ENCODE measurements at places on chromosomes 5 and 9.

DNA sequence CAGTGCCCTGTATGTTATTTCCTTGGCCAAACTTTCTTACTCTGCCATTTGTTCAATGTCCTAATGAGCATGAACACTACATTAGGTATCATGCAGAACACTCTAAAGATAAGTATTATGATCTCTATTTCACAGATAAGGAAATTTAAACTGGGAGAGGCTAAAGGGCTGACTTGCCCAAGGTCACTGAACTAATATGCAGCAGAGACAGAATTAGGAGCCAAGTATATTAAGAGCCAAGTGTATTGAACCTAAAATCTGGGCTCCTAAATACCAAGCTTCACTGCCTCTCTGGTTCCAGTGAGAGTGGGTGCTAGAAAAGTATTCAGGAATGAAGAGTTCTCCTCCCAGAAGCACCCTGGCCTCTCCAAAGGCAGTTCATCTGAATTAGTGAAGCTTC is 13.5 kb downstream of the NR4A3 start:
- no peak for DNase-seq

DNA sequence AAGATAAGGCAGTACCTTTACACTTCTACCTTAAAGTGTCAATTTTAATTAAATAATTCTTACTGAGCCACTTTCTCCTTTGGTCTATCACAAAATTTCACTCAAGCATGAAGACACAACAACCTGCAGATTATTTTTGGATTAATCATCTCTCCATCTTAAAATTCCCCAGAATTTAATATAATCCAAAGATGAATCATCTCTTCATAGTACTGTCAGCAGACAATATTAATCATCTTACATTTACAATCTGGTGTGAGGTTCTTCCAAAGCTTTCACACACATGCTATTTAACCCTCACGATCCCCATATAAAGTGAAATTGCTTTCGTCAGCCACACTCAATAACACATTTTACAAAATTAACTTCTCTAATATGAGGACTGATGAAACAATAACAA is 43.0 kb downstream of the LHFPL2 start:
- no peak for DNase-seq

DNA sequence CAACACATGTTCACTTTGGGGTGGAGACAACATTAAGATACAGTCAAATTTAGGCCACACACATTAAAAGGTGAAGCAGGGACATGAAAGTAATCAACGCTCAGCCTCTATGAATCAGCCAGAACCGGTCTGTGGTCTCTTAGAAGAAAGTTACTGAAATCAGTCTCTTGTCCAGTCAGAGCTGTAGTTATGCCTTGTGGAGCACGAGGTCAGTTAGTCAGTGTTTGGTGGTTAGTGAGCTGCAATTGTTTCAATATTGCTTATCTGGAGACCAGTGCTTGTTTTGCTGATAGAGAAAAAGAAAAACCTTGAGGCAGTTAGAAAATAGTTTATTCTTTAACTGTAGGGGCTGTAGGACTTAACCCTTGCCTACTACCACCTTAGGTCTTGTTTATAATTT is 157.8 kb upstream of the RASEF start:
- DNase-seq = no peak

GRCh38 chr9:87080512-87081264 is 133.4 kb upstream of the GAS1 start:
- no peak for DNase-seq

- no peak for DNase-seq
Observed at GRCh38 chr9:128408963-128409431, 11.7 kb upstream of the CERCAM start.

- DNase-seq = no peak
Observed at GRCh38 chr5:145520335-145520734, 314.8 kb downstream of the PRELID2 start.

DNA sequence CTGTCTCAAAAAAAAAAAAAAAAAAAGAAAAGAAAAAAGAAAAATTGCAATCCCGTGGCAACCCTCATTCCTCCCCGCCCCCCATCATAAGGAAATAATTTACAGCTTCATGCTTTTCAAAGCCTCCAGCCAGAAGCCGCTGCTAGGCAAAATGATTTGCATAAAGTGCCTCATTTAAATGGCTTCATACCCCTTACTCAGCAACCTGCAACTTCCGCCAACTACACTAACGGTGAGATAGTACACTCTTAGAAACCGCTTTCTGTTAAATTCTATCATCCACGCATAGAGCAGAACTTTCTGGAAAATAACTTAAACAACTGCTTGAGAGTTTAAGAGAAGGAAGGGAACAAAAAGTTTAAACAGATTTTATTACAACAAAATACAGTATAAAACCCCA is 17.8 kb downstream of the SERINC5 start:
- DNase-seq = no peak

- no peak for DNase-seq
Observed at GRCh38 chr9:19551124-19551929, 142.5 kb downstream of the ACER2 start.

- no peak for DNase-seq
Observed at GRCh38 chr9:125106285-125106893, 36.9 kb downstream of the SCAI start.

- no peak for DNase-seq
Observed at GRCh38 chr9:133119103-133119845, 1.8 kb downstream of the RALGDS start.

GRCh38 chr9:70117835-70118319 is 74.2 kb downstream of the MAMDC2 start:
- no peak for DNase-seq

DNA sequence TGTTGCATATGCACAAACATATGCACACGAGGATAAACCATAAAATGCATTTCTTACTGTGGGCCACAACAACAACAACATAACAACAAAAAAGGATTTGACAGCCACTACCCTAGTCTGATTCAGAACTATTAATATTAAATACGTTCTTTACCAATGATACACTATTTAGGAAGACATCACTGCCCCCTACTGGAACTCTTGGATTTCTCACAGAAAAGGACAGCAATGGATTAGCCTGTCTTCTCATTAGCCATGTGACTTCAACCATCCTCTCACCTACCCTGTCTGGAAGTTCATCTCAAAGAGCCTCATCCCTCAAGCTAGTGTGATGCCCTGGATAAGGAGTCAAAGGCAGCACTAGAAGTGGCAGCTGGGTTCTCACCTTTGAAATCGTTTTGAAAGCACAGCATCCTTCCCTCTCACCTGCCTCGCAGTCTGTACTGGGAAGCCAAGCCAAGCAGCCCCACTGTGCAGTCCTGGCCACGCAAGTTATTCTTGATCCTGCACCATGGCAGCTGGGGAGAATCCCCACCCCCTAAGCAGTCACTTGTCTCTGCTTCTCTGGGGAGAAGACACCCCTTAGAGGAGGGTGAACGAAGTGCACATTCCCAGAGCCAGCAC is 64.6 kb downstream of the SH3TC2 start:
- no peak for DNase-seq

GRCh38 chr9:109295221-109296130 is 25.4 kb downstream of the EPB41L4B start:
- DNase-seq = no peak

GRCh38 chr5:72478684-72479083 is 28.5 kb downstream of the ZNF366 start:
- DNase-seq = no peak

- DNase-seq = no peak
Observed at GRCh38 chr5:111720333-111720890, 36.6 kb downstream of the NREP start.

GRCh38 chr9:110623462-110624025 is 44.0 kb upstream of the SVEP1 start:
- DNase-seq = no peak

DNA sequence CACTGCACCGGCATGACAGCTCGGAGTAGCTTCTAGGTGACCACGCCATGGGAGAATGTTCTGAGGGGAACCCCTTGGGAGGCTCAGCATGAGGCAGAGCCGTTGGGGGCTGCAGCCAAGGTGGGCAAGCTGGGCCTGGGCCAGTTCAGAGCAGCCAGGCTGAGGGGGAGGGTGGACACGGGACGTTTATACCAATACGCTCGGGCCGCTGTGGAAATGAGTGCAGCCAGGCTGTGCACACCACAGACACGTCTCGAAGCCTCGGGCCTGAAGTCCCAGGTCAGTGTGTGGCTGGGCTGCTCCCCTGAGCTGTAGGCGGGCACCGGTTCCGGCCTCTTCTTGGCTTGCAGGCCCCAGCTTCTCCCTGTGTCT is 28.9 kb upstream of the SLC12A7 start:
- DNase-seq = no peak

DNA sequence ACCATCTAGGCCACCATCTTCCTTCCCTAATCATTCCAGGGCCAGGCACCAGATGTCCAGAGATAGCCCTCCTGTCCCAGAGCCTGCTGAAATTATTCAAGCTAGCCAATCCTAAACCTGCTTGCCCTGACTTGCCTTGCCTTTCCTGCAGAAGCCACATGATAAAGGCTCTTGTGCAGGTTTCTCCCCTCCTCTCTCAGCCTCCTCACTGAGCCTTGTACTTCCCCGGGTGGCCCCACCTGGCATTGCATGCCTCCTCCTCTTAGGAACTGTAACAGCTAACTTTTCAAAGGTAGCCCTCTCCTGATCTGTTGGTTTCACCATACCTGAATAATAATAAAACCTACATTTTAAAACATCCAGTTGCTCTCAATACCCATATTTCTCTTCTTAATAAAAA is 42.6 kb downstream of the DIRAS2 start:
- DNase-seq = no peak

DNA sequence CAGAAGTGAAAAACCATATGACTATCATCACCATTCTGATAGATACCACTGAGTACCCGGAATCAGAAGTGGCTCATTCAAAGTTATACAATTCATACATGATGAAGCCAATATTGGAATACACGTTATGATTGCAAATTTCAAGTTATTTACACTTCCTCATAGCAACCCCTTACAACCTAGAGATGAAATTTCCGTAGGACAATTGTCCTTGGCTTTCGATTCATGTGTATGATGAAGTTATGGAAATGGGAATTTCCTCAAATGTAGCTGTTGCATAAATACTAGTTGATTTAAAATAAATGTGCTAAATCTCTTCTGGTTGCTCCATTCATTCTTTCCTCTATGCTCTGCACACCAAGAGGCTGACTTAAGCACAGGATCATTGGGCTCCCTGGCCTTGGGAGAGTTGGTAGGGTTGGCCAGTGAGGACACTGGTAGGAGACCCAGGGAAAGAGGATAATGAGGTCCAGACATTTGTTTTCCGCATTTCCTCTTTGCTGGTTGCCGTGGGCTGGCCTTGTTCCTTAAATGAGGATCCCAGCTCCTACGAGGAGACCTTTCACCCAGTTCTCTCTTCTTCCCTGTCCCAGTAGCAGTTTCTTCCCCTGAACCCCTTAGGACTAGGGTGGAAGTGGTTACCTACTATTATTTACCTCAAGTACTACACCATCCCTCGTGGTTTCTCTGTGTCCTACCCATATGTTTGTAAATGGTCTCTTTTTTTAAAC is 90.3 kb downstream of the ZNF474 start:
- DNase-seq = no peak

GRCh38 chr9:71758277-71758676 is 10.0 kb downstream of the CEMIP2 start:
- DNase-seq = no peak

DNA sequence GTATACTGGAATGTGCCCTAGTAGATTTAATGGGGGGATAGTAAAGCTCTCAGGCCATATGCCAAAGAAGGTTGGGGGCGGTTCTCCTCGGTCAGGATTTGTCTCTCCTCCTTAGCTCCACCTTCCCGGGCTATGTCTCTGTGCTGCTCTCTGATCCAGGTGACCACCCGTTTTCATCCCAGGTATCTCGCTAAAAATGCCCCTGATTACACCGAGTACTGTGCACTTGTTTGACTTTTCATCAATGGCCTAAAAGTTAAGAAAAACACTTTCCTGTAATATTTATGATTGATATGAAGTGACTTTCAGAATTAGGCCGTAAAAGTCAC is 724 bp downstream of the NDUFS6 start:
- DNase-seq = no peak

- DNase-seq = no peak
Observed at GRCh38 chr5:87339986-87340385, 72.3 kb downstream of the RASA1 start.

DNA sequence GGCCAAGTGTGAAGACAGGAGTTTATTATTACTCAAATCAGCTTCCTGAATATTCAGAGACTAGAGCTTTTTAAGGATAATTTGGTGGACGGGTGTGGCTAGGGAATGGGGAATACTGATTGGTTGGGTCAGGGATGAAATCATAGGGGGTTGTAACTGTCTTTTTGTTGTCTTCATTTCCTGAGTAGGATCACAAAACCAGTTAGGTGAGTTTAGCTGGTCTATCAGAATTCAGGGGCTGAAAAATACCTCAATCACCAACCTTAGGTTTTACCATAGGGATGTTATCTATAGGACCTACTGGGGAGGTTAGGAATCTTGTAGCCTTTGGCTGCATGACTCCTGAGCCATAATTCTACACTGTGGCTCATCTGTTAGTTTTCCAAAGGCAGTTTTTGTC is 235.8 kb downstream of the YTHDC2 start:
- no peak for DNase-seq

- DNase-seq = no peak
Observed at GRCh38 chr9:38359689-38360385, 32.7 kb upstream of the ALDH1B1 start.

DNA sequence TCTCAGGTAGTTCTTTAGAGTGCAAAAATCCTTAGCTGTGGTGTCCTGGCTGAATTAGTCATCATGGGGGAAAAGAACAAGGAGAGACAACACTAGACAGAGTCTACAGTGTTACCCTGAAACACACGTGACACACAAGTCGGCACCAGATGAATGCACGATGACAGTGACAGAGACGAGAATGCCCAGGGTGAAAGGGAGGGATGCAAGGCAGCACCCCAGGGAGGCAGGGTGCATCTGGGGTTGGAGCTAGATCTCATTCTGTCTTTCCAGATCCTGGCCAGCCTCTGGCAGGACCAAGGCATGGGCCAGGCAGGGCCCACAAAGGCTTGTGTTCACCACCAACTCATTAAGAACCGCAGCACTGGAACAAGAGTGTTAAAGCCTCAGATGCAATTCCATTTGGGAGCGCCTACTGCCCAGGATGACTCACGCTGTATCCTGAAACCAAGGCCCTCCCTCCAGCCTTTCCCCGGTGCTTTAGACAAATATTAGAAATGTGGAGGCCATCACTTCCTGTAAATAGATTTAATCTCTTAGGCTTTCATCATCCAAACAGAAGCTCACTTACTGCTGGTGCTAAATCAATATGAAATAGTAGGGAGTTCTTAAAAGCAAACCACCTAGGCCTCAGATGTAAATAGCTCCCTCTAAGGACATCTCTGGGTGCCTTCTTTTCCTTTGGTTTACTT is 56.1 kb downstream of the IRX2 start:
- DNase-seq = no peak

DNA sequence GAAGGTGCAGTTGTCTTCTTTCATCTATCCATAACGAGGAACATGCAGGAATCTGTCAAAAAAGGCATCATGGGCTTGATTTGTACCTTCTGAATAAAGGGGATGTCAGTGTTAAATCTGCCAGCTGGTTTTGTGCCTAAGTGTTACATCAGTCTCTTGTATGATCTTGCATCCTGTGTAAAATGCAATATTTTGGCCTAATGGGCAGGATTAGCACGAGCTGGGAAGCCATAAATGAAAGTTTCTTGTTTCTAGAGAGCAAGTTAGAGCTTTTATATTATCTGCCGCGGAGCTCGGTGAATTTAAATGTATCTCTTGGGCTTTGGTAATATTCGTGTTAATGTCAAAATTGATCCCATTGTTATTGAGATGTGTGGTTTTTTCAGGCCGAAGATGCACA is 526.1 kb upstream of the WWC1 start:
- DNase-seq = no peak

All from stimulated activated CD4-positive, alpha-beta T cell treated with anti-CD3 and anti-CD28 coated beads, Interleukin-4, amount 100 ng/mL, for 48 hours (primary cell).